ENCODE measurements at places on chromosomes 7 and 10.

DNA sequence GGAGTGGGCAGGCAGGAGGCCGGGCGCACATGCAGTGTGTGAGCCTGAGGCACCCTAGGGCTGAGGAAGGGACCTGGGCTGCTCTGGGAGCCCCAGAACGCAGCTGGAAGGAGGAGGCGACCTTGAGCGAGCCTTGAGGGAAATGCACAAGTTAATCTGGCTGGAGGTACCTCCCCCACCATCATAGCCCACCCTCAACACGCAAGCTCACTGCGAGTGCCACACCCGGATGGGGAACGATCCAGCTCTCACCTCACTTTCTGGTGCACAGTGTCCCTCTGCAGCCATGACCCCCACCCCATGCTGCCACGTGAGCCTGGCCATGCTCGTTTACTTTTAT is 162.4 kb upstream of the PPP2R2D start:
- DNase-seq = no peak

DNA sequence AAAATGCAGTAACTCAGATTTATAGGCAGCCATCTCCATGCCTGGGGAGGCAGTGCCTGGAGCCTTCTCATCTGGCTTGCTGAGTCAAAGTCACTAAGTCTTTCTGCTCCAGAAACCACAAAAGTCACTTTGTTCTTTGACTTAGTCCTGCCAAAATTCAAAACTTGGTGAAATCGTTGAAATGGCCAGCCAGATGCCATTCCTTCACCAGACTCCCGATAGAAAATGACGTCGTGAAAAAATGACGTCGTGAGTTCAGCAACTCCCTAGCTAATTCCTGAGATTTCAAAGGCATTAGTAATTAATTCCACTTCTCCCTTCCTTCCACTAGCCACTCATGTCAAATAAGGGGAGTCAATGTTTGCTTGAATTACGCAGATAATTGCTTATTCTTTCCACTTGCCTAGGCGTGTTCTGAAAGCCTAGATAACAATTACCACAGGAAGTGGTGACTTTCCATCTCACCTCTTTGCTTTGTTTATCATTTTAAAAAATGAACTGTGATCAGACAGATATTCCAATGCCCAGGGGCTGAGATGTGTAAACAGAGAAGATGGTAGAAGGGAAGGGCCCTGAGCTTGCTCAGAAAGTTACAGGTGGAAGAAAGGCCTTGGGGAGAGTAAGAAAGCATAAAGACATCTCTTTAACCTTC is 48.5 kb upstream of the OSBPL3 start:
- DNase-seq = no peak

DNA sequence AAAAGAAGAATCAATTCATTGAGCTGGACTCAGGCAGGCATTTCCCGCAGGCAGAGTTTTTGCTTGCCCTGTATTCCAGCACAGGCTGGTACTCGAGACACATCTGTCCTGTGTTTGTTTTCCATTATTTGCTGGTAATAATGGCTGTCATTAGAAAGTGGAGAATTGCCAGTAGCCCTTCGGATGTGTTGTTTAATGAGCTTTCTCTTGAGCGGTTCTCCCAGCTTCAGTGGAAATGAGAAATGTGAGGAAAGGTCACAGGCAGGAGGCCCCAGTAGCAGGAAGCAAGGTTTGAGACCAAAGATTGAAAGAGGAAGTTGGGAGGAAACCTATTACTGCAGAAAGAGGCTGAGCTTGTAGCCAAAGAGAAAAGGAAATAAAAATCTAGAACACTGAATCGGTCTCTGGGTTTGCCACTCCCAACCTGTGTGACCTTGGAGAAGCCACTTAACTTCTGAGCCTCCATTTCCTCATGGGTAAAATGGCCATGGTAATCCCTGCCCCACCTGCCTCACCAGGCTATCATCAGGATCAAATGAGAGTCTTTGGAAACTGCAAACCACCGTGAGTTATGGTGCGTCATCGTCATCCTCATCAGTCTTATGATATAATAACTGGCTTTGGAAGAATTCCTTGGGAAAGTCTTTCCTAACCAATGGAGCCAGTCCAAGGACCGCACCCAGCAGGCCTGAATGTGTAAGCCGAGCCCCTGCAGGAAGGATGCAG is 67.7 kb downstream of the TACR2 start:
- DNase-seq = no peak

- no peak for DNase-seq
Observed at GRCh38 chr10:33332183-33333065, 2.0 kb downstream of the NRP1 start.
